Stimulated activated CD8-positive, alpha-beta memory T cell treated with anti-CD3 and anti-CD28 coated beads, Interleukin-2, amount 100 ng/mL, for 1 hour (primary cell): ENCODE measurements at places on chromosomes 11 and 22.

DNA sequence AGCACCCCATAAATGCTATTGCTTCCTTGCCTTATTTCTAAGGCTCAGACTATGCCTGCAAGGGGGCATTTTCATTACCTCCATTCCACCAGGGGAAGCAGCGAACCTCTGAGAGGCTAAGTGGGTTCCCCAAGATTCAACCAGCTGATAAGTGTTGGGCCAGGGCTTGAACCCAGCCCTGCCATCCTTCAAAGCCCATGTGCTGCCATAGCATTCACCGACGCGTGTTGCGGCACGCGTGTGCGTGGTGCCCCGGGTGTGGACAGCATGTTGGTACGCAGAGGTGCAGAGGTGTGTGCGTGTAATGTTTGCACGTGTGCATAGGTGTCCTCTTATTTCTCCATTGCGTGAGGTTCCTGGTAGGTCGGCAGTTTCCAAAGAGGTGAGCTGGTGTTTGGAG, 66.0 kb upstream of the PPARA start:
- no peak for DNase-seq

DNA sequence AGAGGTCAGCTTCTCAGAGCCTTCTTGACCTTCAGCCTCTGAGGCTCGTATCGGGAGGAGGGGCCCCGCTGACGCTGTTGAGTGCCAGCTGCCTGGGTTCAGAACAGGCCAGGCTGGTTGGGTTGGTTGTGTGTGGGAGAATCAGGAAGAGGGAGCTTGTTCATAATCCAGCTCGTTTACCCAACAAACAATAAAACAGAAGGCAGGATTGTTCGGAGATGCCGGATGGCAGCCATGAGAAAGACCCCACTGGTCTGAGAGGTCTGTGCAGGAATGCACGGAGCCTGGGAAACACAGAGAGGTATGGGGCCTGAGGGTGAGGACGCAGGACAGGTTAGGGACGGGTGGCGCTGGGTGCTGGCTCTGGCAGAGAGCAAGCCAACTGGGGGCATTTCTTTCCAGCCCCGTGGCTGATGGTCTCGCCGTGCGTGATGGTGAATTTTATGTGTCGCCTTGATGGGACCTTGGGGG, 31.6 kb upstream of the SHANK2 start:
- DNase-seq: no peak

GRCh38 chr11:68324241-68324640, 11.8 kb downstream of the LRP5 start:
- DNase-seq: no peak

DNA sequence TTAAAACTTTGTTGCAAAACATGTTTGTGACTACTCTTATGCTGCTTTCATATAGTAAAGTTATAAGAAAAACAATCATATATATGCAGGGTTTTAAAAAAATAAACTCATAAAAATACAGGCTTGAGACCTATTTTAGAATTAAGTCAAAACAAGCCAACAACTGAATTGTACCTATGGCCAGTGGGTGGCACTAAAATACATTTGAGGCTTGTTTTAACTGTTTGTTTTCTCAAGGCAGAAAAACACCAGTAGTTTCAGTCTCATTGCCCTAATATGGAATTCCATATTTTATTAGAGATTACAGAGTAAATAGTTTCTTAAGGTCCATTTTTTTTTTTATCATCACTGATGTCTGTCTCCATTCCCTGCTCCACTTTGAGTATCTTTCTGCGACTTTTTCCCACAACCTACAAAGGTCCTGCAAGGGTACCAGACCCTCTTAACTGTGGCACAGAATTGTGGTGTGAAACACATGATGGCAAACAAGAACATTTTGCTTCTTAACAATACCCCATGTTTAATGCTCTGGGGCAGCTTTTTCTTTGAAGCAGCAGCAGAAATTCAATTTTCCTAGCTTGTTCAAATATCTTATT, 8.5 kb upstream of the CCDC89 start:
- no peak for DNase-seq

DNA sequence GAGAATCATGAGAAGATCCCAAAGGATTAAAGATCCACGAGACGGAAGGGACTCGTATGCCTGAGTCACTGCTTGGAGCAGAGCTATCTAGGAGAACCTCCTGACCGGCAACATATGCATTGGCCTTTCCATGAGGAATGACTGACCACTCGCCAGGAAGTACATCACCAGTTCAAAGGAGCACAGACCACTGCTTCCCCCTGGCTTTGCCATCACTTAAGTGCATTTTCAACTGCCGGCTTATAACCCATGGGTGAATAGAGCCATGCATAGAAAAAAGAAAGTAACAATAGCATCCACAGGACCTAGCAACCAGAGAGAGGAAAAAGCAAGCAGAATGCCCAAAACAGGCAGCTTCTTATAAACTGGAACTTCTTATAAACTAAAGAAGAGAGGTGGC, 98.3 kb upstream of the ZC3H12C start:
- no peak for DNase-seq

DNA sequence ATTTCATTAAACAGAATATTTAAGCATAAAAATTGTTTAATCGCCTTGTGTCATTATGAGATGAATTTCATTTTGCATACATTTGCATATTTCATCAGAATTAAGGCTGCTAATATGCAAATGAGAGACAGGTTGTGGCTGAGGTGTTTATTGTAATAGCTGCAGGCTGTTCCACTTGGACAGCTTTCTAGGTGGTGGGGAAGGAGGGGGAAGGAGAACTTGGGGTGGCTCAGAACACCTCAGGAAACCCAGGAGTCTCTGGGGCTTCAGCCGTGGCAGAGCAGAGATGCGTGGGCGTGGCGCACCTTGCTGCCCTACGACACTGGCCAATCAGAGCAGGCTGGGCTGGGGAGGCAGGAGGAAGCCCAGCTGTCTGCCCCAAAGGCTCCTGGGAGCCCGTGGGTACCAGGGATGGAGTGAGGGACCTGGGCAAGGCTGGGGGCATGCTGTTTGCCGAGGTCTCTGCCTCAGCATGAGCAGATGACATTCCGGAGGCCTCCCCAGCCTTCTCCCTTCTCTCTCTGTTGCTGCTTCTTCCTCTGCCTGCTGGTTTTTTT, 542.9 kb downstream of the MN1 start:
- no peak for DNase-seq

GRCh38 chr11:31699066-31699465, 112.1 kb downstream of the PAX6 start:
- DNase-seq: no peak

DNA sequence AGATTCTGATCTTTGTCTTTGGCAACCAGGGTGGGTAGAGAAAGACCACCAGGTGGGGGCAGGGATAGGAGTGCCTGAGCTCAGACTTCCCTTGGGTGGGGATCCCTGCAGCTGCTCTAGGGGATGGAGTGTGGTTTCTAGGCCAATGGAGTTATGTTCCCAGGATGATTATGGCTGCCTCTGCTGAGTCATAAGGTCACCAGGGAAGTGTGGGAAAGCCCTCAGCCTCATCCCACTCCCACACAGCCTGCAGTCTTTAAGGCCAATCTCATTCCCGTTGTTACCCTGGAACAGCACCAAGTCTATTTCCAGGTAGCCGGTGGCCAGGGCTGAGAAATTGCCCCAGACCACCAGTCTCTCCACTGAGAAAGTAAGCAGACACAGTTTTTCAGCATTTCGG, 2269.3 kb upstream of the RAG2 start:
- no peak for DNase-seq
